T-cell (primary cell): ENCODE measurements at places on chromosomes 7 and 10. TPM values are rescaled to one million over a fixed set of nuclear protein-coding genes. Genes with fewer than 3 reads are reported as not detected.

DNA sequence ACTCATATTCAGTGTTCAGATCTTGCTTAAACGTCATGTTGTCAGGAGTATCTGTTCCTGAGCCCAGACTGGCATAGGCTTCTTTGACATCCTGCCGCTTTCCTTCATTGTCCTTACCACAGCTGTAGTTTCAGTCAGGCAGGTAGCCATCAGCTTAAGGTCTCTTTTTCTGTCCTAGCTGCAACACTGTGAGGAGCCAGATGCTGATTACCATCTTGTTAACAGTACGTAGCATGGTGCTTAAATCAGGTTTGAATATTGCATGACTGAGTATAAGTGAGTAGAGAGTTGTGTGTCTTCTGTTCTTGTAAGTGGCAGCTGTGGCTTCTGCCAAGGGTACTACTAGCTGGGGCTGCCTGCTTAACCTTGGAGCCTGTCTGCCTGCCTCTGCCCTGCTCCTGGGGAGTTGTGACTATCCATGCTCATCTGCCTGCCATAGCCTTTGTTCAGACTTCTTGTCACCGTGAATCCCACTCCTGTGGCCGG lies 92.6 kb downstream of the MAPK8 start:
- DNase-seq = no peak

DNA sequence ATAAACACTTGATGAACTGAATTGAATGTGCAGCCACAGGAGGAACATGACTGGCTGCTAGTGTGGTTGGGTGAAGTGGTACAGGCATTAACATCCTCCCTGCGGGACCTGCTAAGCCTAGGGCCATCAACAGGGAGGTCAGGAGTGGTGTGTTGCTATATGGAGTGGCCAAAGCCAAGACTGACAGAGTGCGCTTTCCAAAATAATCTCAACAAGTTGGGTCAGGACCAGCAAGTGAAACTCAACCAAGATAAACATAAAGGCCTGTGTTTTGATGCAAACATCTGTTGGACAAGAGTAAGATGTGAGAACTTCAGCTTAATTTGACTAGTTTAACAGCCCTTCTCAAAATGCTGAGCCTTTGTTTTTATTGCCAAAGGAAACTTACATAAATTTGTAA lies 97.7 kb downstream of the WDFY4 start:
- no peak for DNase-seq

The ARHGAP12 gene
- total RNA-seq = 19.1 TPM

DNA sequence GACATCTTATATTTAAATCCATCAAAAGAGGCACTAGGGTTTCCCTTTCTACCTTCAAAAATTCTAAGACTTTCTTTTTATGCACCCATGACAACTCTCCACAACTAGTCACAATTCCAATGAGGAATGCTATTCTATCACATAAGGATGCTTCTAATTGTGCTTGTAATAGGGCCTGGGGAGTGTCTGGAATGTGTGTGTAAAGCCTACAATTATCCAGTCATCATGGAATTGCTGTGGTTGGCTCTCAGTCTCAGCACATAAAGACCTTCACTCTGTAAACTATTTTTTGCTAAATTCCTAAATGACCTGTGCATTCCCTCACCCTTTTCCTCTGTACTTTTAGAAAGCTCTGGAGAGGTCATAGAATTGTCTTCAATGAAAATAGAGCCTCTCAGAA lies 86.7 kb downstream of the EPDR1 start:
- DNase-seq = no peak

The INHBA gene
- total RNA-seq = not detected
